CD4-positive, alpha-beta T cell treated with Interferon gamma for 1 hour (primary cell): ENCODE measurements at places on chromosomes 11 and 22.

GRCh38 chr11:36635066-36635862, 37.2 kb upstream of the RAG2 start:
- no peak for DNase-seq

DNA sequence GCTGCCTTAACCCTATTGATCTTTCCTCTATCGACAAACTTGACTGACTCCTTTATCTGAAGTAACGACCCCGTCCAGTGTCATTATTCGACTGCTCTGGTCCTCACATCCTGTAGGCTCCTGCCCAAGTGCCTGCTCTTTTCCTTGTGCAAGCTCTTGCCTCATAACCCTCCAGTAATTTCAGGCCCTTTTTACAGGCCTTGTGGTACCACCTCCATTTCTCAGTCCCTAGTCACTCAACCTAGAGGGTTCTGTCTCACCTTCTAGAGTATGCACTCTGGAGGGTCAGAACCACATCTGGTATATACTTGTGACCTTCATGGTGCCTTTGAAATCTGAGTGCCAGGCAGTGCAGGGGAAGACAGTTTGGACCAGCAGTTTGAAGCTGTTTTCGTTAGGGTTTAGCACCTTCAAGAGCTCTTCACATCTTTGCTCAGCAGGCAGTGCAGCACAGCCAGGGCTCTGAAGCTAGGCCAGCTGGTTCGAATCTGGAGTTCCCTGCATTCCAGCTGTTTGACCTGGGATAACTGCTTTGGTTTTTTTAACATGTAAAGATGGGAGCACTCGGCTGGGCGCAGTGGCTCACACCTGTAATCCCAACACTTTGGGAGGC, 11.2 kb downstream of the SNRPD3 start:
- DNase-seq, result no peak

DNA sequence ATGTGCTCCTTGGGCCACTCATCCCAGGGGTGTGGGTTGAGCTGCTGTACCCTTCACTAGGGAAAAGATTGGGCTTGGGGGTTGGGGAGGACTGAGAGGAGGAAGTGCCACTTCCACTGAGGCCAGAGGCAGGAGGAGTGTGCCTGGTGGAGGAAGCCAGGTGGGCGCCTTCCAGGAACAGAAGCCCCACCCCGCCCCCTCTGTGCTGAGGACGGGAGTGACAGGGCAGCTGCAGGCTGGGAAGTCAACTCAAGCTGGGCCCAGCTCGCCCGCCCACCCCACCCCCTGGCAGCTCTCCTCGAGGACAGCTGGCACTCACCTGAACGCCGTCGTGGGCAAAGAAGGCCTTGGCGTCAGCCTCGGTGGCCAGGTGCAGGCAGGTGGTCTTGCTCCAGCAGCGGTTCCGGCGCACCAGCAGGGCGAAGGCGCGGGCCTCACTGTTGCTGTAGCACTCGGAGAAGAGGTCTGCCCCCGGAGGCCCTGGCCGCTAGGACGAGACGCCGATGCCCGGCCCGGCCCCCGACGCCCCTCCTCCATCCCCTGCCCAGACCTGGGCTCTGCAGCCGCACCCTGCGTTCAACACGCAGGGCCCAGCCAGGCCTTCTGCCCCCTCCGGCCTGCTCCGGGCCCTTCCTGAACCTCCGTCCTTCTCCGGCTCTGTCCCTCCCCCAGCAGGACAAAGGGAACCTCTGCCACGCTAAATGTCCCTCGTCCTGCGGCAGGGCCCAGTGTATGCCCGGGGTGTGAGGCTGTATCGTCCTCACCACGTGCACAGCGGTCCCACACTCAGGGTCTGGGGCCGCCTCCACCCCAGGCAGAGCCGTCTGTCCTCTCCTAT, 13.4 kb downstream of the TSSC4 start:
- no peak for DNase-seq

DNA sequence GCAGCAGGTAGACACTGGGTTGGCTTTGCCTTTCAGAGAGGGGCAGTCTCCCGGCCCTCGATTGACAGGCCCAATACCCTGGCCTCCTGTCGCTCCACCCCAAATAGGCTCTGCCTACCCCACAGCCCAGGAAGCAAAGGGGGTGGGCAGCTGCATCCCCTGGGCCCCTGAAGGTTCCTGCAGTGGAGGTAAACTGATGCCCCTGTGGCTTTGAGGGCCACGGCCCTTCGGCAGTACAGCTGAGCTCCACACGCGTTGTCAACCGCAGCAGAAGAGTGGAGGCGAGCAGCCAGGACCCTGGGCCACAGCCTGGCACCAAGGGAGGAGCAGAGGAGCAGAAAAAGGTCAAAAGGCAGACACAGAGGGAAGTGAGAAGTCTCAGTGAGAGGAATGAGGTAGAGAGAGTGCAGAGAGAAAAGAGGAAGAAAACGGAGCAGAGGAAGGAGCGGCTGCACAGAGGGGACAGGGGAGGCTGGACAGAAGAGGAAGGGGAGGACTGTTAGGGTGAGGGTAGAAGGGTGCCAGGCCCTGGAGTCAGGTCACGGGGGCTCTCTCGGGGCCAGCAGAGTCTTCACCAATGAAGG, 64.0 kb downstream of the SLC22A12 start:
- DNase-seq, result peak; percentile 38

DNA sequence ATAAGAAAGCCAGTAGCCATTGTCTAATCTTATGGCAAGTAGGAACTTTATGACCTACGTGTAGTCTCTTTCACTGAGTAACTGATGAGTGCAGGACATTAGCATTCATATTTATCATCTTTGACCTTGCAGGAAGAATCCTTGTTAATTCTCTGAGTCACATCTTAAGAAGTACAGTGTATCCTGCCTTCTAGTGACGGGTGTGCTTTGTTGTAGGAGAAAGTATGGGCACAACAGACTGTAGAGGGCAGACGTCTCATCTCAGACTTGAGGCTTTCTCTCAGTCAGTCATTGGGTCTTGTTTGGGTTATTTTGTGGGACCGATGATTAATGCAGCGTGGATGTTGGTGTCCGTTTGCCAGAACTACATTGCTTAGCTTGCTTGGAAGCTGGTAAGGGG, 6.8 kb downstream of the RNF214 start:
- DNase-seq, result no peak

- no peak for DNase-seq
These were observed 326.0 kb downstream of the CASP12 start for GRCh38 chr11:104572279-104572678.

DNA sequence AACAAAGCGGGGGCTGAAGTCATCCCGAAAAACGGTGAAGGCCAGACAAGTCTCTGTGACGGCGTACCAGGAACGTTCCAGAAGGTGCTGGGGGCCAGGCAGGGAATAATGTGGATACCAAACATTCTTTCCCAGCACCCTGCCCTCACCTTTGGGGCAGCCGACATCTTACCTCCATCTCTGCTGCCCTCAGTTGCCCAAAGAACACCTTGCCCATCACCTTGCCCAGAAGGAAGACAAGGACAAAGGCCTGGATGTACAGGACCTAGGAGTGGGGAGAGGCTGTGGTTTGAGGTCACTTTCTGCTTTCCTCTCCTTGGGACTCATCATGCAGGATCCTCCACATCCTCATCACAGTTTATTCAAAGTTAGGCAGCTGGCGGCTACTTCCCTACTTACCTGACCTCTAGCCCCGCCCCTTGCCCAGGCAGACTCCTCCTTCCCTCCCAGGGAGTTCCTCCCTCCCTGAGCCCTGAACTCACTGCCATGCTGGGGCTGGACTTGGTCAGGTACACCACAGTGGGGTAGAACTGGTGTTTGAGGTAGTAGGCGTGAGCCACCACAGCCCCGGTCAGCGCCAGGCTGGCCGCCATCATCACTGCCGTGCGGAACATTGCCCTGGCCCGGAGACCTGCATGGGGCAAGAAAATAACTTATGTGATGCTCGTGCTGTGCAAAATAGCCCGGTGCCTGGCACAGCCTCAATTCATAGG, 1.2 kb downstream of the SYVN1 start:
- peak; percentile 63 for DNase-seq

- DNase-seq, result no peak
These were observed 126.3 kb upstream of the CARD18 start for GRCh38 chr11:105265845-105266244.

DNA sequence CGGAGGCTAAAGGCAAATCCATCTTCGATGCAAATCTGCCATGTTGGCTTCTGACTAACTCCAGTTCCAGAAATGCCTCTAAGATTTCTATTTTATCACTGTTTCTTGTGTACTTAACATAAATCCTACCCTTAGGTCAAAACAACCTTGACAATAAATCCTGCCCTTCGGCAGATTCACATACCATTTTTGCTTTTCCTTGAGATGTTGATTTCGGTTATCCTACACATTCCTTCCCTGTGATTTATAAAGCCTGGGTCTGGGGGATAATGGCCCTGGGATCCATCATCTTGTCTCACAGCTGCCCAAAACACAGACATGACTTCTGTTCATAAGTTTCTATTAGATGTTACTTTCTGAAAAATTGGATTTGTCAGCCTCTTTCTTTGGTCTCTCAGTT, 231.7 kb upstream of the CARD18 start:
- no peak for DNase-seq

GRCh38 chr22:44529827-44530523, 31.9 kb upstream of the RTL6 start:
- no peak for DNase-seq

- no peak for DNase-seq
These were observed 10.8 kb upstream of the CALCB start for GRCh38 chr11:15062599-15062998.

GRCh38 chr11:113578715-113579250, 103.6 kb upstream of the DRD2 start:
- DNase-seq, result no peak

DNA sequence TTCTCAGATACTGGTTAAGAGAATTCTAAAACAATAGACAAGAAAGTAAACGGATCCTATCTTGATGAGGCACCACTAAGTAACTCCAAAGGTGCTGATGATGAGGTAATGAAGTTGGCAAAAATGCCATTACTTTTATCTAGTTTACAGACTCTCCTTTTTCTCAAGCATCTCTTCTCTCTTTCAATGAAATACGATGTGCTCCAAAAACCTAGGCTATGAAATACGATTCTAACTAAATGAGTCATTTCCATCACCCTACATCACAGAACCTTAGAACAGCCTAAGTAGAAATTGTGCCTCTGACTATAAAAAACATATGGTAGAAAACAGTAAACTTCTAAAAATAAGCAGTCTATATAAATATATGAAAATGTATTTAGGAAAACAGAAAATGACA, 58.9 kb upstream of the ARHGAP32 start:
- no peak for DNase-seq

DNA sequence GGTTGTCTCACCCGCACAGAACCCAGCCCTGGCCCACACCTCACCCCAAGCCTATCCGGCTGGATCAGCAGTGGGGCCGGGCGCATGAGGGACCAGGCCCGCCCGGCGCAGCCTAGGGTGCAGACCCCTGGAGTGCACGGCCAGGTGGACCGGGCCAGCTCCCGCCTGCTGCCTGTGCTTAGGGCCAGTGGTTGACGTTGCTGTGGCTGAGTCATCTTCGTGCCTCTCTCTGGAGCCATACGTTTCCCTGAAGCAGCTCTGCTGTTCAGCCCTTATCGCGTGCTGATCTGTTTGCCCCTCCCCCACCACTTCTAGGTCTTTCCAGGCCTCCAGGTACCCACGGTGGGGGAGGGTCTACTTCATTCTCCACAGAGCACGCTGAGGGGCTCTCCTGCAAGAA, 39.5 kb downstream of the CDKN1C start:
- no peak for DNase-seq

GRCh38 chr11:65973439-65974110, 12.0 kb downstream of the SART1 start:
- no peak for DNase-seq

GRCh38 chr22:22366537-22366936, 122.0 kb downstream of the VPREB1 start:
- no peak for DNase-seq

DNA sequence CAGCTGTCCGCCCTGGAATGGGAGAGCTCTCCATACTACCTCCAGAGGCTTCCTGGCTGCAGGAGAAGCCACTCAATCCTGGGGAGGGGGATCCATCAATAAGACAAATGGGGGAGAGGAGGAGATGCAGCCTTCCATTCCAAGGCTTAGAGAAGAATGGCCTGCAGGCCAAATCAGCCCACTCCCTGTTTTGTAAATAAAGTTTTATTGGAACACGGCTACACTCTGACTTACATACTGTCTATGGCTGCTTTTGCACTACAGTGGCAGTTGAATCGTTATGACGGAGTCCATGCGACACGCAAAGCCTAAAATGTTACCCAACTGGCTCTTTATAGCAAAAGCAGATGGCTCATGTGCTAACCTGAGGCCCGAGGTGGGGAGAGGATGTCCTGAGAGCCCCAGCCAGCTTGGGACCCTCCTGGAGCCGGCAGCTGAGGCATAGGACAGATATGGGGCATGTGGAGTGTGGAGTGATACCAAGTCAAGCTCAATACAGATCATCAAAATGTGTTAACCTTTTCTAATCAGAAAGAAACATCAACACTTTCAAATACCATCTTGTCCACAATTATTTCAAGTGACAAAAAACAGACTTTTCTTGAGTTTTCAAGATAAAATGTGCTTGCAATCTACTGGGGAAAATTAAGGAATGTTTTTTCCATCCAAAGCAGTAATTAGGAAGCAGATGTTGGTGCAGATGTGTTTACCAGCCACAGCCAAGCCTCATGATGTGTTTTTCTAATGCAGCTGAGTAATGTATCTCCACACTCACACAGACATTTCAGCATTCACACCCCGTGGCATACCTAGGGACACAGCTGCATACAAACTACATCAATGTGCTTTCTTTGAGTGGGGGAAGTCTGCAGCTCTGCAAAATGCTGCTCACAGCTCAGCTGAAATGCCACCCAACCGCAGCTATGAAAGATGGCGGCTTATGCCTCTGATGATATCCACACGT, 181.6 kb downstream of the SHANK2 start:
- DNase-seq, result no peak

GRCh38 chr11:15967166-15967565, 389.2 kb downstream of the SOX6 start:
- no peak for DNase-seq

GRCh38 chr11:83528225-83528624, 242.1 kb upstream of the CCDC90B start:
- no peak for DNase-seq

DNA sequence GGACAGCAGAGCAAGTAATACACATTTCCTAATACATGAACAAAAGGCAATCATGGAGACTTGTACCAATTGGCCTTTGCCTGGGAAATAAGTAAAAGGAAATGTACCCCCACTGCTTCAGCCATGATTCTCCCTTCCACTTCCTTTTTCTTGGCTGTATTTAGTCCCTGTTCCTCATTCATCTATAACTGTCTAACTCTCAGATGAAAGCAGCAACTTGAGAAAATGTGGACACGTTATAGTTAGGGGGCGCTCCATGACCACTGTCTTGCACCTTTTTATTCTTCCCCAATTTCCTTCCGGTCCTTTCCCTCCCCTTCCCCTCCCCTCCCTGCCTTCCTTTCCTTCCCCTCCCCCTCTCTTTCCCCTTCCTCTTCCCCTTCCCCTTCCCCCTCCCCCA, 61.3 kb upstream of the BARX2 start:
- DNase-seq, result no peak

DNA sequence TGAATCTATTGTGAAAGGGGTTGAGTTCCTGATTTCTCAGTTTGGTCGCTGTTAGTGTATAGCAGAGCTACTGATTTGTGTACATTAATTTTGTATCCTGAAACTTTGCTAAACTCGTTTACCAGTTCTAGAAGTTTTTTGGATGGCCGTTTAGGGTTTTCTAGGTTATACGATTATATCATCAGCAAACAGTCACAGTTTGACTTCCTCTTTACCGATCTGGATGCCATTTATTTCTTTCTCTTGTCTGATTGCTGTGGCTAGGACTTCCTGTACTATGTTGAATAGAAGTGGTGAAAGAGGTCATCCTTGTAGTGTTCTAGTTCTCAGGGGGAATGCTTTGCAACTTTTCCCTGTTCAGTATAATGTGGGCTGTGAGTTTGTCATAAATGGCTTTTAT, 24.6 kb upstream of the OOSP4B start:
- DNase-seq, result no peak

GRCh38 chr11:77325159-77325558, 23.7 kb upstream of the GDPD4 start:
- DNase-seq, result no peak
